SK-N-DZ (cell line): ENCODE measurements at places on chromosomes 16 and 17.
A peak's percentile ranks its signal among the peaks of the same experiment; 100 is the strongest.

GRCh38 chr17:17696085-17696484, 14.8 kb downstream of the RAI1 start:
- DNase-seq = no peak

- DNase-seq = no peak
Observed at GRCh38 chr16:12089492-12090150, 113.1 kb downstream of the SNX29 start.

- DNase-seq = peak; percentile 70
Observed at GRCh38 chr17:47742319-47743181, 9.5 kb downstream of the TBX21 start.

DNA sequence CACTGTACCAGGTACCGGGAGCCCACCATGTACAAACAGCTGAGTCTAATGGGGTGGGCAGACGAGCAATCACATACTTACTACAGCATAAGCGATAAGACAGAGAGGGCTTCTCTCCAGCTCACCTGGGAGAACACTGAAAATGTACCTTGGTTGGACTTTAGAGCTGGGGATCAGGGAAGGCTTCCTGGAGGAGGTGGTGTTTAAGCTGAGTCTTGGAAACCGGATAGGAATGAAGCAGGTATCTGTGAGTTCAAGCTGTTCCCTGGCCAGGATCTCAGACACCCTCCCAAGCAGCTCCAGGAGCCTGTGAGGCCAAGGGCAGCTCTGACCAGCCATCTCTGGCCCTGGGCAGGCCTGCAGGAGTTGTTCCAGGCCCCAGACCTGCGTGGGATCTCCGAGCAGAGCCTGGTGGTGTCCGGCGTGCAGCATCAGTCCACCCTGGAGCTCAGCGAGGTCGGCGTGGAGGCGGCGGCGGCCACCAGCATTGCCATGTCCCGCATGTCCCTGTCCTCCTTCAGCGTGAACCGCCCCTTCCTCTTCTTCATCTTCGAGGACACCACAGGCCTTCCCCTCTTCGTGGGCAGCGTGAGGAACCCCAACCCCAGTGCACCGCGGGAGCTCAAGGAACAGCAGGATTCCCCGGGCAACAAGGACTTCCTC, 8.0 kb upstream of the SERPINF1 start:
- DNase-seq = no peak

GRCh38 chr17:76567634-76568432, 17.8 kb downstream of the ST6GALNAC2 start:
- DNase-seq = no peak

DNA sequence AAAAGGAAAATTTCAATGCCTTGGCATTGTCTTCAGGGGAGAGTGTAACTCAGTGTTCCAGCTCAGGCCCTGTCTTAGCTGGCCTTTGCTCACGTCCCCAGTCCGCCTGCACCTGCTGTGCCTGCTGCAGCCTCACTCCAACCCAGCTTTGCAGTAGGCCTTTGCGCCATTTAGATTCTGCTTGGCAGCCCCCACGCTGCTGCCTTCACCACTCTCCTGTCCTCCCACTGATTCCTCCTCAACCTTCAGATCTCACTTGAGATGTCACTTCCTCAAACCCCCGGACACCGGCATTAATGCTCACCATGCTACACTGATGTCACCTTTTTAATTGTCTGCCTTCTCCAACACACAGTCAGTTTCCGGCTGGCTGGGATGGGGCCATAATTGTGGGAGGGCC, 166.2 kb downstream of the SHISA9 start:
- no peak for DNase-seq

GRCh38 chr16:56607109-56607618, 1.2 kb upstream of the MT2A start:
- no peak for DNase-seq

DNA sequence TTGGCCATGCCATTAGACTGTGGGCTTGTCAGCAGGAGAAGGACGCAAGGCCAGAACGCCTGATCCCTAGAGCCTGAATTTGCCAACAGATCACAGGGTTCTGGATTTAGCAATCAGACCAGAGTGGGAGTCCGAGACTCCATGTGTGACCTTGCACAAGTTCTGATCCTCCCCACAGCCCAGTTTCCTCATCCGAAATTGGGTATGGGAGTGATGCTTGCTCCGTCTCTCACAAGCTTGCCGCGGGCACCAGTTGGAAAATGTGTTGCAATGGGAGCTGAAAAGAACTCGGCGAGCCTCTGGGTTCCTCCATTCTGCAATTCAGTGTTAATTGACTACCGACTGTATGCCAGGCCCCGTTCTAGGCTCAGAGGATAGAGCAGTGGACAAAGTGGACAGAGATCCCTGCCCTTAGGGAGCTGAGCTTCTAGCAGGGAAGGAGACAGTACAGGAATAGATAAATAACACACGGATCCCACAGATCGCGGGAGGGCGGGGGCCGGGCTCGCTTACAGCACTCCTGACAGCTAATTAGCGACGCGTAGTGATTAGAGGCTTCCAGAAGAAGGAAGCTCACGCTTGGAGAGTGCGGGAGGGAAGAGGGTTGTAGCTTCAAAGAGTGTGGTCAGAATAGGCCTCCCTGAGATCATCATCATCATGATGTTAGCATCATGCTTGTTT, 150.4 kb upstream of the CIBAR2 start:
- DNase-seq = no peak

- no peak for DNase-seq
Observed at GRCh38 chr16:2289282-2289681, 21.4 kb upstream of the RNPS1 start.

GRCh38 chr16:2043667-2044451, 3.8 kb downstream of the NTHL1 start:
- DNase-seq = no peak

DNA sequence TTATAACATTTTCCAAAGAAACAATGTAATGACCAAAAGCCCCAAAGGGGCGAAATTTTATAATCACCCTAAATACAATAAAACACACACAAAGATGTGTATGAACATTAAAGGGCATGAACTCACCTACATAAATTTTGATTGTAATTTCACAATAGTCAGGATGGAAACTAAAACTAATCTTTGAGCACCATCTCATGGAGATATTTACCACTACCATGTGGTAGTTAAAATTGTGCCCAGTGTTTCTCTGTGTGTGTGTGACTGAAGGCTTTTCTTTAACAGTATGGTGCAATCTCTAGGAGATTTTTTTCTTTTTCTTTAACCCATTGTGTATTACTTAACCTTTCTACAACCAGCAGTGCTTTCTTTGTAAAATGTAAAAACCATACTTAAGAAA, 19.7 kb upstream of the MEIOC start:
- DNase-seq = peak; percentile 54

DNA sequence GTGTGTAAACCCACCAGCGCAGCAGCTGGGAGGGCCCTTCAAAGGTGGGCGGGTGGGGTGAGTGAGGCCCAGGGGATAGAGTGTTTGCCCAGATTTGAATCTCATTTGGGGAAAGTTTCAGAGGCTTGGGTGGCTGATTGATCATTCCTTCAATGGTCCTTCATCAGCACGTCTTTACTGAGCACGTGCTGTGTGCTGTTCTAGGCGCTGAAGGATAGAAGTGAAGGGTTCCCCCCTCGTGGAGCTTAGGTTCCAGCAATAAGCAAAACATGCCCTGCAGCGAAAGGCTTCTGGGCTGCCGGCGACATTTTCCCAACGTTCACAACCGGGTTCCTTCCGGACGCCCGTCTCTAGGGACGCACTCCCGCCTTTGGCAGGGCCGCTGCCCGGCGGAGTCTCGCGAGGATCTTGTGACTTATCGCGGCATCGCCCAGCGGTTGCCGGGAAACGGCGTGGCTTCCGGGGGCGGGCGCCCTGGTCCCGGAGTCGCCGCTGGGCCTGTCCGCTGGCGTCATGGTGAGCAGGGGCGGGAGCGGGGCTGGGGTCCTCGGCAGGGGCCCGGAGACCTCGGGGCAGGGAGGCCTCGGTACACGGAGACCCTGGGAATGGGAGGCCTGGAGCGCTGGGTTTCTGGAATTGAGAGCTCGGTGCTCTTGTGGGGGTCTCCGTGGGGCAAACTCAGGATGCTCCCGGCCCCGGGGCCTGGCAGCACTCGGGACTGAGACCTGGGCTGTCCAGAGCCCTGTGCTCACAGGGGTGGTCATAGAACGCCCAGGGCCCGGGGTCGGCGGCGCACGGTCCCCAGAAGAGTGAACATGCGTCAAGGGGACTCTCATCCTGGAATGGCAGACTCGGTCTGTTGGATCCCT, 3.2 kb upstream of the DBNDD1 start:
- peak; percentile 94 for DNase-seq

DNA sequence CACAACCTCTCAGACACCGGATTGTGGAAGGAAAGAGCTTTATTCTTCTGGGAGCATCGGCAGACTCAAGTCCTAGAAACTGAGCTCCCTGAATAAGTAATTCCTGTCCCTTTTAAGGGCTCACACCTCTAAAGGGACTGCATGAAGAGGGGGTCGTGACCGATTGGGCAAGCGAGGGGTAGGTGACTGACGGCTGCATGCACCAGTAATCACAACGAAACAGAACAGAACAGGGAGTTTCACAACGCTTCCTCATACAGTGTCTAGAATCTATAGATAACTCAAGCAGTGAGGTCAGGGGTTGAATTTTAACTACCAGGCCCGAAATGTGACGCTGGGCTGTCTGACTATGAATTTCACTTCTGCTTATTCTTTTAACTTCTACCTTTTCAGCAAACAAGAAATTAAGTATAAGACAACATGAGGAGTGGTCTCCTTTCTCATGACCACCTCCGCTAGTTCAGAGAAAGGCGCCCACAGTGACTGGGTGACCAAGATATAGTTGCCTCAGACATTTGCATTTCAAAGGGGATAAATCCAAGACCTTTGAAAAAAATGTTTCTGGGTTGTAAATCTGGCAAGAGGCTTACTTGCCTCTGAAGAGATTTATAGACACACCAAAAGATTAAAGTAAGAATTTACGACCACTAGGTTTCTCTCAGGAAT, 88.4 kb upstream of the ATF7IP2 start:
- no peak for DNase-seq

DNA sequence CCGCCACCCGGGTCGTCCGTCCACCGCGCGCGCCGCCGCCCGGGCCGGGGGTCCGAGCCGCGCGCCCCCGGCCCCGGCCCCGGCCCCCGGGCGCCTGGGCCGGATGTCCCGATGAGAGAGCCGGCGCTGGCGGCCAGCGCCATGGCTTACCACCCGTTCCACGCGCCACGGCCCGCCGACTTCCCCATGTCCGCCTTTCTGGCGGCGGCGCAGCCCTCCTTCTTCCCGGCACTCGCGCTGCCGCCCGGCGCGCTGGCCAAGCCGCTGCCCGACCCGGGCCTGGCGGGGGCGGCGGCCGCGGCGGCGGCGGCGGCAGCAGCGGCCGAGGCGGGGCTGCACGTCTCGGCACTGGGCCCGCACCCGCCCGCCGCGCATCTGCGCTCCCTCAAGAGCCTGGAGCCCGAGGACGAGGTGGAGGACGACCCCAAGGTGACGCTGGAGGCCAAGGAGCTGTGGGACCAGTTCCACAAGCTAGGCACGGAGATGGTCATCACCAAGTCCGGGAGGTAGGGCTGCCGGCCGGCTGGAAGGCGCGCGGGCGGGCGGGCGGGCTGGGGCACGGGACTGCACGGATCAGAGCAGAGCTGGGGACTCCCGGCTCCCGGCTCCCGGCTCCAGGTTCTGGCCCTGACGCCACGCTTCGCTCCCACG, 548 bp downstream of the TBX2 start:
- DNase-seq = no peak

DNA sequence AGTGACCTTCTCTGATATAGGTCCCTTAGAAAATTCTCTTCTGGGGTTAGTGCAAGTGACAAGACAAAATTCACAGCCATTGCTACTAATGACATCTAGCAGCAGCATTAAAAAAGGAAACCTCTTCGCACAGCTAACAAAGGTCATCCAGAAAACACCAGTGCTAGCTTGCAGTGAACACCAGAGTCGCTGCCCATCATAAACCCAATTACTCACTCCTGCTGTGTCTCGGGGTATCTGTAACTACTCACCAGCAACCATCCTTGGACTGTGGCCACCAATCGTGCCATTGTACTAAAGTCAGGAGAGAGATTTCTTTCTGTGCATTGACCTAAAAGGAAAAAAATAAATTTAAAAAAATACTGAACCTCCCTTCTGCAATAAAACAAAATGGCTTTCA, 1494.7 kb upstream of the CDH8 start:
- DNase-seq = peak; percentile 13

DNA sequence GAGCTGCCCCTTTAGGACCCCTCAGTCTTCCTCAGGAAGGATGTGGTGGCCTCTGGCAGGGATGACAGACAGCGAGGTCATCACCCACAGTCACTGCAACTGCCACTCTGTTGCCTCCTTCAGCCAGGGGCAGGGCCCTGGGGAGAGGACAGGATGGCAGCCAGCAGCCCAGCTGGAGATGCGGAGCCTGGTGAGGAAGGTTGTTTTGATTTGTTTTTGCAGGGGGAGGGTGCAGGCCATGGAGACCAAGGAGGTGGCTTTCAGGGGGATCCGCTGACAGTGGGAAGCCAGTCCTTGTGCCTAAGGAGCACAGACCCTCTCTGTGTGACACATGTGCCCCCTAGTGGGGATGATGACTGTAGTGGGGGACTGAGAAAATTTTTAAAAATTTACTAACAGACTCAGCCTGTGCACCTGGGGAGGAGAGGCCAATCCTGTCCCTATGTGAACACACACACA, 7.4 kb downstream of the PRCD start:
- DNase-seq = peak; percentile 84

DNA sequence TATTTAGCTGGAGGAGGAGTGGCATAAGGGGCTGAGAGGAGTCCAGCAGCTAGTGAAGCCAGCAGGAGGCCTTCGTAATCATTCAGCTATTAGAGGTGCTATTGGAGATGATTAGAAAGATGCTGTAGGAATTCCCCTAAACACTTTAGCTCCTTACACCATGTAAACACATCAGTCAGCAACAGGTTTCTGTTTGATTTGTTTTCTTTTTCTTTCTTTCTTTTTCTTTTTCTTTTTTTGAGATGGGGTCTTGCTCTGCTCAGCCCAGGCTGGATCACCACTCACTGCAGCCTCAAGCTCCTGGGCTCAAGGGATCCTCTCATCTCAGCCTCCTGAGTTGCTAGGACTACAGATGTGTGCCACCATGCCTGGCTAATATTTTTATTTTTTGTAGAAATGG, 10.6 kb upstream of the SEPHS2 start:
- DNase-seq = no peak

DNA sequence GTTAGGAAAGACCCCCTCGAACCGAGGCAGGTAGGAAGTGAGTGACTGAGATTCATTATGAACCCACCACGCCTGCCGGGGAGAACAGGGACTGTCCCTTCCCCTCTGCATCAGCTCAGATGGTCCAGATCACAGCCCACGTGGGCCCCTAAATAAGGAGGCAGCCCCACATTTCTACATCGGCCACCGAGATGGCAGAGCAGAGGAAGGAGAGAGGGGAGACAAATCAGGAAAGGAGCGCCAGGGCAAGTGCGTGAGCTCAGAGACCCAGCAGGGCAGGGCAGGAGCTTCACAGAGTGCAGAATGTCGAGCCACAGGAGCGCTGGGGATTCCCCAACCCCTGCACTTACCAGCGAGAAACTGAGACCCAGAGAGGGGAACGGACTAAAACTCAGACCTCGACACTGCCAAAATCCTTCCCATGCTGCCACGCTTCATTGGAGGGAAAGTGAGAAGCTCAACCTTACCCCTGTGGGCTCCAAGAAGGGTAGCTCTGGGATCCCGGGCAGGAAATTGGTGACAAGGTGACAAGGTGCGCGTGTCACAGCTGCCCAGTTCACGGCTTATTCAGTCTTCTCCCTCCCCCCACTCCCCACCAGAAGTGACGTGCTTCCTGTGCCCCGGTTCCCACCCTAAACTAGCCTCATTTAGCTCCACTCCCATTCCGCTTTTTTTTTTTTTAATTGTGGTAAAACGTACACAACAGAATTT, at the start of gene ICAM2:
Gene ICAM2, minus strand, starts transcription at position 578 of the 711 bp plus-strand sequence. CDS start 13,942 bp downstream, outside the sequence.
- DNase-seq = no peak
